ENCODE measurements at places on chromosomes 11 and 22.

DNA sequence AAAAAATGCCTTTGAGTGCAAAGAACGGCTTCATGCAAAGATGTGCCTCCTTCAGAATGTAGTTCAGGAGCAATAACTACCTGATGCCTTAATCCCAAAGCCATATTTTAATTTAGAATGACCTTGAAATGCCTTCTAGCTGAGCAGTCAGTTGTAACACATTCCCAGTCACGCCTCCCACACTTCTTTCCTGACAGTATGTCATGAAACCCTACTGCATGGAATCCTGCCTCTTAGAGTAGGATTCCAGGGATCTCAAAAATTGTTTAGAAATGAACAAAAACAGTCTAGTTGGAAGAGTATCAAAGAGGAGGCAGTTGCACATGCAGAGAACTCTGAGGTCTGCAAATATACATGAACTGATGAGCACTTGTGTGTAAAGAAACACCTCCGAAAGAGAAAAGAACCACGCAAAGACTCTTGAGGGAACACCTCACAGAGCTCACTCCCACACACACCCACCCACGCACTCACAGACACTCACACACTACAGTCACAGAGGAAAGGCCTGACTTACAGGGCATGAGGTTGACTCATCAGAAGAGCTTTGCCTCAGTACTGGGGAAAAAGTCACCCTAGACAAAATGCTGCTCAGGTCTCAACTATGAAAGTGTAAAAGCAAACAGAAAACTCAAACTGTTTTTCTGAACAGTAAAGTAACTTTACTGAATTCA lies 77.4 kb downstream of the GGTLC2 start:
- DNase-seq: no peak

GRCh38 chr11:71158936-71159335 lies 93.4 kb downstream of the SHANK2 start:
- DNase-seq: no peak

DNA sequence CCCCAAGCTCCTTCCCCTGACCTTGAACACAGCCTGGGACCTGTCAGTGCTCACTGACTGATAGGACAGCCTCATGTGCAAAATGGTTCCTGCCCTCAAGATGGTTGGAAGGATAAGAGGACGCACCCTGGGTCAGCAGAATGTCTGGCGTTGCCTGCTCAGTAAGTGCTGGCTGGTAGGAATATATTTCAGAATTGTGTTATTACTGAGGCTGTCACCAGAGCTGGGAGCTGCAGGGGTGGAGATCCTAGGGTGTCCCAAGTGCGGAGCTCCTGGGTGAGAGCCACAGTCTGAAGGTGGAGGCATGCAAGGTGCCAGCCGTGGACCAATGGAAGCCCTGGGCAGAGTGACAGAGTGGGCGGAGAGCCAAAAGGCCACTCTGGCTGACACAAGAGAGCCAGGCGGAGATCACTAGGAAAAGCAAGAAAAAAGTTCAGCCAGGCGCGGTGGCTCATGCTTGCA lies 1.0 kb upstream of the SEC14L4 start:
- DNase-seq: no peak

DNA sequence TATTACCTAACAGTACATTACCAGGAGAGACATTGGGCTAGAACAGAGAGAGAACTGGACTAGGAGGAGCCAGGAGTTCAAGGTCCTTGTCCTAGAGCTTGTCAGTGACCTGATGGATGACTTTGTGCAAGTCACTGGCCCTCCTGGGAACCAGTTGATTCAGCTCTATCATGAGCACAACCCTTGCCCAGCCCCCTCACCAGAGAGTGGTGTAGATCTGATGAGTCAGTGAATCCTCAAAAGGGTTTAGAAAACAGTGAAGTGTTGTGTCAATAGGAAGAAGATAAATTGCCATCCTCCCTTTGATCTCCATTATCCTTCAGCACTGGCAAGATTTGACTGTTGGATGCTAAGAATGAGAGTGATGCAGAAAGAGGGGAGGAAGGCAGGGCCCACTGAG lies 24.3 kb downstream of the NEU3 start:
- DNase-seq: no peak

DNA sequence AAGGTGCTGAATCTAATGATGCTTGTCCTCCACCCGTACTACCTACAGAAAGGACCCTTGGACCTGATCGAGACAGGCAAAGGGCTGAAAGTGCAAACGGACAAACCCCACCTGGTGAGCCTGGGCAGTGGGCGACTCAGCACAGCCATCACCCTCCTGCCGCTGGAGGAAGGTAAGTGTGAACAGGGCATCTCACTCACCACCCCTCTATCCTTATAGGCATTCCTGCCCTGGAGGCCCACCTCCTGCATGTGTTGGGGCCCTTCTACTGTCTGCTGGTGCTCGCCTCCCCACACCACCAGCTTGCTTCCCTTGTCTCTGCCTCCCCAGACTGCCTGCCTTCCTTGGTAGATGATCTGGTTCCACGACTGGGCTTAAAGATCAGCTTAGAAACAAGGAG lies 7.1 kb downstream of the PHLDB1 start:
- no peak for DNase-seq

GRCh38 chr11:3104961-3105790 lies 48.0 kb upstream of the CARS1 start:
- DNase-seq: no peak

DNA sequence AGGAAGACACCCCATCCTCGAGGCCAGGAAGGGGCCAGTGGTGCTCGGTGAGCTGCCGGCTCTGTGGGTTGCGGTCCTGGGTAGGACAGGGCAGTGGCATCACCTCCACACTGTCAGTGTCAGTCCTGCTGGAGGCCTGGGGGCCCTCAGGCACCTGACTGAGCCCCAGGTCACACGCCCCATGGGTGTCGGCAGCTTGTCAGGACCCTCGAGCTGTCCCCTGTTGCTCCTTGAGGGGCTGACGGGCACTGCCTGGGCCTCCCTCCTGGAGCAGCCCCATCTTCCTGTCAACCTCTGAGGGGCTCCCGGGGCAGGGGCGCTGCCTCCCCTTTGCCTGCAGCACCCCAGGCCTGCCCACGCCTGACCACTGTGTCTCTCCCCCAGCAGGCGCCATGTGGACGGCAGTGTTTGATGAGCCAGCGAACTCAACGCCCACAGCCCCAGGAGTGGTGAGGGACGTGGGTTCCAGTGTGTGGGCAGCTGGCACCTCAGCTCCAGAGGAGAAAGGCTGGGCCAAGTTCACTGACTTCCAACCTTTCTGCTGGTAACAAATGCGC lies 35.4 kb downstream of the SBF1 start:
- DNase-seq: no peak

GRCh38 chr11:11045156-11045930 lies 187.5 kb upstream of the ZBED5 start:
- no peak for DNase-seq

DNA sequence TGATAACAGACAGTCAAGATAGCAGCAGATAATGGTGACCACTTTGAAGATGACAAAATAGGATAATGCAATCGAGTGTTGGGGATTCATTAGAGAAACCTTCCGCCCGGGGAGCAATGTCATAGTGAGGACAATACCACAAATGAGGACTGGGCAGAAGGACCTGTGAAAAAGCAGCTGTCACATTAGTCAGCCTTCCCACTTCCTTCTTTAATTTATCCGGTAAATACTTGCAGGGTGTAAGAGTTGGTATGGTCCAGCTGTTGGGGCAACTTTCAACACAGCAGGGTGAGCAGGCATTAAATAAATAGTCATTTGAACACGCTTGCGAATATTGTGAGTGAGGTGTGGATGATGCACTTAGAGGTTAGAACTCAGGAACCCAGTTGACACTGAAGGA lies 132.5 kb upstream of the KIRREL3 start:
- DNase-seq: no peak

All from neural progenitor cell (in vitro differentiated cells).